Glomerular endothelial cell (primary cell): ENCODE measurements at places on chromosomes 16 and 17. TPM values are rescaled to one million over a fixed set of nuclear protein-coding genes. Genes with fewer than 3 reads are reported as not detected.

The RTN4RL1 gene
- total RNA-seq: not detected in 2 replicates

The TBX21 gene
- total RNA-seq: not detected in 2 replicates

The CTNS gene
- 25.7 and 29.9 TPM in 2 replicates for total RNA-seq

The PIGS gene
- 101 and 112 TPM in 2 replicates for total RNA-seq

The CDH11 gene
- 43.8 and 99.6 TPM in 2 replicates for total RNA-seq

The HIRIP3 gene
- 7.7 and 9.6 TPM in 2 replicates for total RNA-seq

The SLC52A1 gene
- total RNA-seq: 0.10 TPM in 1 of 2 replicates, not detected in the other

The KCNG4 gene
- total RNA-seq: not detected in 2 replicates

The CMIP gene
- 41.9 and 111 TPM in 2 replicates for total RNA-seq

The SKAP1 gene
- 0.58 and 0.99 TPM in 2 replicates for total RNA-seq

The TBC1D3C gene
- total RNA-seq: not detected in 2 replicates

The NOG gene
- total RNA-seq: 12.1 and 64.4 TPM in 2 replicates

The ZG16 gene
- not detected in 2 replicates for total RNA-seq

The C17orf113 gene
- total RNA-seq: 0.70 TPM in 1 of 2 replicates, not detected in the other

The ODAD4 gene
- 0.15 and 0.58 TPM in 2 replicates for total RNA-seq

The ITGA2B gene
- total RNA-seq: 0.23 and 0.24 TPM in 2 replicates

The PLD6 gene
- 2.0 and 2.3 TPM in 2 replicates for total RNA-seq

The EFCAB13 gene
- 3.2 and 5.3 TPM in 2 replicates for total RNA-seq

The MYO18A gene
- 19.9 and 29.9 TPM in 2 replicates for total RNA-seq

The KRTAP4-3 gene
- not detected in 2 replicates for total RNA-seq

The MSLN gene
- total RNA-seq: 2.1 and 2.4 TPM in 2 replicates

The MYLK3 gene
- 0.06 TPM in 1 of 2 replicates, not detected in the other for total RNA-seq

The WSB1 gene
- 85.3 and 235 TPM in 2 replicates for total RNA-seq

The DOC2A gene
- 0.06 and 0.10 TPM in 2 replicates for total RNA-seq

The DRC3 gene
- total RNA-seq: 0.34 and 0.47 TPM in 2 replicates

The SEPTIN12 gene
- total RNA-seq: not detected in 2 replicates

The CA5A gene
- total RNA-seq: not detected in 2 replicates

The HOXB6 gene
- 48.2 and 51.0 TPM in 2 replicates for total RNA-seq

The NPIPB9 gene
- 0.92 and 2.0 TPM in 2 replicates for total RNA-seq

The PROCA1 gene
- total RNA-seq: 0.23 TPM in 1 of 2 replicates, not detected in the other

The KRT24 gene
- not detected in 2 replicates for total RNA-seq

The NOTUM gene
- 0.78 TPM in 1 of 2 replicates, not detected in the other for total RNA-seq

The SLC6A2 gene
- not detected in 2 replicates for total RNA-seq

The ZNF385C gene
- total RNA-seq: not detected in 2 replicates

The G6PC1 gene
- not detected in 2 replicates for total RNA-seq

The SAMD14 gene
- 9.6 and 24.9 TPM in 2 replicates for total RNA-seq

The ZNF624 gene
- 3.6 and 3.9 TPM in 2 replicates for total RNA-seq

The CPHXL2 gene
- total RNA-seq: not detected in 2 replicates

The ACAP1 gene
- total RNA-seq: 53.1 TPM in 1 of 2 replicates, not detected in the other

The SSTR5 gene
- total RNA-seq: not detected in 2 replicates

The SULT1A4 gene
- 2.9 and 5.5 TPM in 2 replicates for total RNA-seq

The NT5M gene
- total RNA-seq: 2.7 TPM in 2 replicates

The ABCC11 gene
- total RNA-seq: 0.29 TPM in 1 of 2 replicates, not detected in the other

The SEC14L5 gene
- total RNA-seq: not detected in 2 replicates

The PSKH1 gene
- total RNA-seq: 22.4 and 36.7 TPM in 2 replicates

The RPGRIP1L gene
- total RNA-seq: 7.1 and 8.6 TPM in 2 replicates

The TBC1D3I gene
- total RNA-seq: 1.5 and 1.6 TPM in 2 replicates

The SDR42E2 gene
- total RNA-seq: not detected in 2 replicates

The GDPD1 gene
- 3.0 and 6.3 TPM in 2 replicates for total RNA-seq

The SULT1A2 gene
- total RNA-seq: not detected in 2 replicates

The KRT222 gene
- total RNA-seq: not detected in 2 replicates

The CSH2 gene
- not detected in 2 replicates for total RNA-seq

The SEZ6 gene
- total RNA-seq: not detected in 2 replicates

The TMIGD1 gene
- total RNA-seq: not detected in 2 replicates

The COPRS gene
- 58.1 and 62.2 TPM in 2 replicates for total RNA-seq

The KLHL10 gene
- not detected in 2 replicates for total RNA-seq
